ENCODE measurements at places on chromosomes 4 and X.

GRCh38 chr4:188647820-188648370 is 508.7 kb downstream of the TRIML1 start:
- DNase-seq: no peak

- no peak for DNase-seq
These were observed 1040.0 kb downstream of the STPG2 start for GRCh38 chr4:97103252-97103651.

GRCh38 chrX:21700275-21700674 is 42.1 kb upstream of the KLHL34 start:
- DNase-seq: peak; percentile 26

DNA sequence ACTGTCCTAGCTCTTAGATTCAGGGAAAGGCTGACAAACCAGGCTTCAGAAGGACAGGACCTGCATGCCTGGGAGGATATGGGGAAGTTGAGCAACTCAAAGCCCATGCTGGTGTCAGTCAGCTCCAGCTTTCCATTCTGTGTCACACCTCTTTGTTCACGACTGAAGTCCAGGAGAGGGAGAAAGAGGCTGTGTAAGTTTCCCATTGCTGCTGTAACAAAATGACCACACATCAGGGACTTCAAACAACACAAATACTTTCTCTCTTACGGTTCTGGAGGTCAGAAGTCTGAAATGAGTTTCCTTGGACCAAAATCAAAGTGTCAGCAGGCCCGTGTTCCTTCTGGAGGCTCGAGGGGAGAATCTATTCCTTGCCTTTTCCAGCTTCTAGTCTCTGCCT is 50.6 kb upstream of the STX18 start:
- DNase-seq: peak; percentile 5

GRCh38 chrX:143781103-143781502 is 60.6 kb upstream of the SPANXN2 start:
- no peak for DNase-seq

GRCh38 chr4:173367946-173368345 is 2.8 kb upstream of the SAP30 start:
- no peak for DNase-seq

GRCh38 chrX:135477576-135477975 is 42.9 kb upstream of the INTS6L start:
- DNase-seq: peak; percentile 57

GRCh38 chr4:152864361-152864760 is 71.8 kb upstream of the FHDC1 start:
- no peak for DNase-seq

All from suppressor macrophage (primary cell).